ENCODE measurements at places on chromosomes 7 and 10.

GRCh38 chr7:22821702-22822485, 755 bp downstream of the TOMM7 start:
- no peak for DNase-seq

GRCh38 chr7:27947586-27948278, 207.8 kb downstream of the TAX1BP1 start:
- no peak for DNase-seq

- DNase-seq, result no peak
These were observed 29.3 kb downstream of the CRHR2 start for GRCh38 chr7:30652698-30653641.

GRCh38 chr10:72011468-72011867, 47.3 kb downstream of the CHST3 start:
- no peak for DNase-seq

- no peak for DNase-seq
These were observed 141.6 kb upstream of the AKR1E2 start for GRCh38 chr10:4684434-4684833.

DNA sequence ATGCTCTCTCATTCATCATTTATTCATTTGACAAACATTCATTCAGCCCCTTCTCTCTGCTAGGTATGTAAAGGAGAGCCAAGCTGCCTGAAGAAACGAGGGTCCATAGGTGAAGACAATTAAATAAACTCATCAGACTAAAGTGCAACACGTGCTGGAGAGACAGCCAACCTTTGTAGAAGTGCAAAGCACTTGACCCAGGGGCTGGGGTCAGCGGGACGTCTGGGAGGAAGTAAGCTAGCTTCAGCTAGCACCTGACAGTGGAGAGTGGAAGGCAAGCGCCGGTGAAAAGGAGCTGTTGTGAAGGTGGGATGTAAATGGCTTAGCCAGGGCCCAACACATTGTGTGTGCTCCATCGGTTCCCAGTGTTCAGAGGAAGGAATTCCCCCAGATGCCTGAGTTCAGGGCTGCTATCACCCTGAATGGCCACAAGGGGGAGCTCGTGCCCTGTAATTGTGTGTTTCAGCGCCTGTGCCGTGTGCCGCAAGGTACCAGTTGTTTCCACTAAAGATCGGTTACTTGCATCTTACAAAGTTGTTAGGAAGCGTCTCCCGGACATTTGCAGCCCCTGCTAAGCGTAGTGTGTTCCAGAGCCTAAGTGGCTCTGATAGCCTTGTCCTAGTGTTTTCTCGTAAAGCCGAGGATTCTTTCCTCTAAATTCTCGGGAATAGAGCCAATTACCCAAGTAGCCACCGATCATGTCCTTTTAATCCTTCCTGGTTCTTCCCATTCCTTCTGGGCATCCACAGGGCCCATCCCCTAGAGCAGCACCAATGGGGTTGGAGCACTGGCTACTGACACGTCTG, 30.6 kb downstream of the TLX1 start:
- peak; percentile 87 for DNase-seq

- no peak for DNase-seq
These were observed 4.0 kb upstream of the CFAP58 start for GRCh38 chr10:104349623-104350126.

- peak; percentile 55 for DNase-seq
These were observed 33.4 kb upstream of the PLPP4 start for GRCh38 chr10:120423431-120424197.

DNA sequence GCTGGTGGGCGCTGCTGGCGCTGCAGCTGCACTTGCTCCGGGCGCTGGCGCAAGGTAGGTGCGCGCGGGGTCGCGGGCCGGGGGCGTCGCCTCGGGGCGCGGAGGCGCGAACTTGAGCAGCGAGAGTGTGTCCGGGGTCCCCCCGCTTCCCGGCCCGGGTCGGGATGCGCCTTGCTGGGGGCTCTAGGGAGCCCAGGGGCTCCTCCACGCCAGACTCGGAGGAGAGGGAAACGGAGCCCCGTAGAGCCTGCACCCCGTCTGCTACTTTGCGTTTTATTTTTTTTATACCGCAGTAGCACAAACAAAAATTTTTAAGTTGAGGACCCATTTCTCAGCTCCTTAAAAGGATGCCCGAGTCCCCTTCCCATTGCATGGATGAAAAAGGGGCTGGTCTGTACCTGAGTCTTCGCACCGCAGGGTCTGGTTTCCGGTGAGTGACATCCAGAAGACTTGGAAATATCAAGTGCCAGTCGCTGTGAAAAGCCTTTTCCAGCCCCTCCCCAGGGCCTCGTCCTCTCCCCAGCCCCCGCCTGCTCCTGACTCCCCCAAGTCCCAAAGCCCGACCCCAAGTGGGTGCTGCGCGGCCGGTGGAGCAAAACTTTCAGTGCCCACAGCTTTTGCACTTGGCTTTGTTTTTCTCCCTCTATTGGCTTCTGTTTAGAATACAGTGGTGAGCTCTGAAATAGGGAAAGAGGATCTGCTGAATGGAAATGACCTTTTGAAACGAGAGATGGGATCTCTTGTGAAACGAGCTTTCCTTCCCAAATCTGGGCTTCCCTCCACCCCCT, 973 bp downstream of the SDK1 start:
- DNase-seq, result peak; percentile 56

DNA sequence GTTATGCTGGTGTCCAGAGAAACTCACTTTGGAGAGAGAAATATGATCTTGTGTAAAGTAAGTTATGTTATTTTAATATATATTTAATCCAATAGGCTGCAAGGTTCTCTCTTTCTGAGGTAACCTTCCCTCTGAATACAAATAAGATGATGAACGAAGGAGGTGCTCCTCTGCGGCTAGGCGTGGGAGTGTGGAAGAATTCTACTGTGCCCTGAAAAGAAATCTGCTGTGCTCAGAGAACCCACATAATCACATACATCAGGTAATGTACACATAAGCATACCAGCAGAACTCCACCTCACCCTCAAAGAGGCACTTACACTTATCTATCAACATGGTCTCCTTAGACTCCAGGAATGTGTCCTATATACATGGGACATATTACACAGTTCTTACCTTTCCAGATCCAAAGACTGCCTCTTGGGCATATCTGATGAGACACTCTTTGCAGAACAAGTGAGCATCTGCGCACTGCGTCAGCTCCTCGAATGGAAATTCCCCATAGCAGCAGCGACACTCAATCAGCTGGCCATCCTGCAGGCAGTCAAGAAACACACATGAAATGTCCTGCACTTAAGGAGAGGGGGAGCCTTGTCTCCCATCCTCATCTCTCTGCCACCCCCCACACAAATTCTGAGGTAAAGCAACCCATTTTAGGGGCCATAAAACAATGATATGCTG, 66.7 kb downstream of the RNF216 start:
- no peak for DNase-seq

DNA sequence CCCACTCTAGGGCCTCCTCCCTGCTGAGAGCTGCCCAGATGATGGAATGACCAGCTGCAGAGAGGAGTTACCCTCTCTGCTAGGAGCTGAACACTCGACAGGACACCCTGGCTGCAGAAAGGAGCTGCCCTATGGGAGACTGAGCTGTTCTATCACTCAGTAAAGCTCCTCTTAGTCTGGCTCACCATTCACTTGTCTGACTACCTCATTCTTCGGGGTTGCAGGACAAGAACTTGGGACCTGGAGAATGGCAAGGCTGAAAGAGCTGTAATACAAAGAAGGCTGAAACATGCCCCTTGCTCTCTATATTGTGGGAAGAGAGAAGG, 30.5 kb downstream of the CRTAC1 start:
- no peak for DNase-seq

GRCh38 chr7:24133691-24134090, 150.3 kb upstream of the NPY start:
- DNase-seq, result no peak

- DNase-seq, result no peak
These were observed 3.6 kb downstream of the HOXA1 start for GRCh38 chr7:27091941-27092818.

DNA sequence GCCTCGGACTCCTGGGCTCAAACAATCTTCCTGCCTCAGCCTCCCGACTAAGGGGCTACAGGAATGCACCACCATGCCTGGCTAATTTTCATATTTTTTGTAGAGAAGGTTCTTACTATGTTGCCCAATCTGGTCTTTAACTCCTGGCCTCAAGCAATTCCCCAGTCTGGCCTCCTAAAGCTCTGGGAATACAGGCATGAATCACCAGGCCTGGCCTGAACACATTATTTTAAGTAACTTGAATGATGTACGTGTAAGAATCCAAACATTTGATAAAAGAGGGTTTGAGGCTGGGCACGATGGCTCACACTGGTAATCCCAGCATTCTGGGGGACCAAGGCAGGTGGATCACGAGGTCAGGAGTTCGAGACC, 13.0 kb upstream of the BAMBI start:
- DNase-seq, result no peak

- DNase-seq, result no peak
These were observed 159.0 kb upstream of the SHH start for GRCh38 chr7:155971180-155971770.

- DNase-seq, result no peak
These were observed 20.3 kb downstream of the MYOF start for GRCh38 chr10:93461807-93462178.

DNA sequence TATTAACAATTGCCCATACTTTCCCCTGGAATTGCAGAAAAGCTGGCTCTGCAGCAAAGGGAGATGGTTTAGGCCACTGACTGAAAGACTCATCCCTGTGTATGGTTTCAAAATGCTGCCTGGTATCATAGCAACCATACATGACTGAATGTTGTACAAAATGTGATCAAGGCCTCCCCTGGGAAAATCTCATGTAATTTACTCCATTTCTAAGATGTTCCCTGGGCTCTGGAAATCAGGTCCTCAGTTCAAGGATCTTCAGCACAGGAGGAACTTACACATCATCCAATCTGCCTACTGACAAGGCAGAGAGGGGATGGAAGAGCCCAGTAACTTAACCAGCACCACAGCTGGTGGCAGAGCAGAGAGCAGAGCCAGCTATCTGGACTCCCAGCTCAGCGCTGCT, 111.8 kb downstream of the JAZF1 start:
- DNase-seq, result no peak

- no peak for DNase-seq
These were observed 165.4 kb downstream of the BMPER start for GRCh38 chr7:34070511-34071323.

GRCh38 chr10:44979281-44980191, 927 bp upstream of the DEPP1 start:
- DNase-seq, result no peak

GRCh38 chr7:100155553-100156317, 2.8 kb downstream of the TRAPPC14 start:
- DNase-seq, result no peak

- DNase-seq, result no peak
These were observed 527.8 kb downstream of the SH2D4B start for GRCh38 chr10:81065474-81065873.

DNA sequence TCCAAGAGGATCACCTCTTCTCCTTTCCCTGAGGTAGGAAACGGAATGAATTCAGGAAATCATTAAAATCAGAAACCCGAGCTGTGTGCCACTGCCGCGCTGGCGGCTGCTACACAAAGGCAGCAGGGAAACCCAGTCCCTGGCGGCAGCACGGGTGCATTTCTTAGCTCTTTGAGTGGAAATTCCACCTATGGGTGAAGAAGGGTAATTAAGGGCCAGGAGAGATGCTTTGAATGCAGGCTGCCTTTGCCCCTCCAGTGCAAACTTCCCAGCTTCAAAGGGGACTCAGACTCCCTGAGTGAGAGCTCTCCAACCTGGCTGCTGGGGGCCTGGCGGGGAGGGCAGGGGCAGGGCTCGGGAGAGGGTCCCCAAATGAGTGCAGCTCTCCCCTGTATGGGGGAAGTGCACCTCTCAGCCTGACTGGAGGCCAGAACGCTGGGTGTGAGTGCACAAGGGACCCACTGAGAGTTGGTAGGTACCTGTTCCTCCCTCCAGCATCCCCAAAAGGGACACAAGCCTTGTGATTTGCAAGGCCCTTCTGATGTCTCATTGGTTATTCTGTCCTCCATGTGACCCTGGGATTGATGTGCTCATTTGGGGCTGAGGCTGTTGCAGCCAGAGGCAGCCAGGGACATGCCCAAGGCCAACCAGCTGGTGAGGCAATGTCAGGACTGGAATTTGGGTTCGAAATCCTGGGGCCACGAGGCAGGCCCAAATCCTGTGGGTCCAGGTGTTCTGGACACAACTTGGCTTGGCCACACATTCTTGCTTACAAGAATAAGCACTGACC, 16.3 kb upstream of the ZMIZ1 start:
- DNase-seq, result no peak

DNA sequence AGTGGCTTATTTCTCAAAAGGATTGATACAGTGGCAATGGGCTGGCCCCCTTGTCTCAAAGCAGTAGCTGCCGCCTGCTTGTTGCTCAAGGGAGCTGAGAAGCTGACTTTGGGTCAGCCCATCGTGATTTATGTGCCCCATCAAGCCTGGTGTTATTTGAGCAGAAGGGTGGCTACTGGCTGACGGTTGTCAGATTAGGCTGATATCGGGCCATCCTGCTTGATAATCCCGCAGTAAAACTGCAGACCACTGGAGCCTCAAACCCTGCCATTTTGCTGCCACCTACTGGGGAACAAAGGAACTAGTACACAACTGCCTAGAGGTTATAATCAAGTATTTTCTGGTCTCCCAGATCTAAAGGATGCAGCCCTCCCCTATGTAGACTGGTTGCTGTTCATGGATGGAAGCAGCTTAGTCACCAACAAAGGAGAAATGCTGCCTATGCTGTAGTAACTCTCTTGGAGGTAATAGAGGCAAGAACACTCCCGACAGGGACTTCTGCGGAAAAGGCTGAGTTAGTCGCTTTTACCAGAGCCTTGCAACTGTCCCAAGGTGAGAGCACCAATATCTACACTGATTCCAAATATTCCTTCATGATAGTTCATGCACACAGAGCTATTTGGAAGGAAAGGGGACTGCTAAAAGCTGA, 65.9 kb upstream of the ZNF92 start:
- peak; percentile 77 for DNase-seq

- no peak for DNase-seq
These were observed 13.3 kb upstream of the FAM180A start for GRCh38 chr7:135761751-135762488.

DNA sequence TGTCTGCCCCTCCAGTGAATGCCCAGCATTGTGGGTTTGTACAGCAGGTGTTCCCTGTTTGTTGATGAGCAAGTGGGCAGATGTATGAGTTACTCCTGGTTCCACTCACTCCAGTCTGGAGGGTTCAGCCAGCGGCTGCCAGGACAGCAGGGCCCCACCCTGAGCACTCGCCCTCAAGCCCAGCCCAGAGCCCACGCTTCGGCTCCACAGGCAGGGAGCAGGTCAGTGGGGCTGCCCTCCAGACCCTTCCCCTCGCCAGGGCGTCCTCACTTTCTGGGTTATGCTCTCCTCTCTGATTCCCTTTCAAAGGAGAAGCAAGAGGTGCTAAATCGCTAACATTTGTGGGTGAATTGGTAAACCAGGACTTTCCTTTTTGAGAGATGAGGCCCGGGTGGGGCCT, 4.8 kb upstream of the VIPR2 start:
- no peak for DNase-seq

DNA sequence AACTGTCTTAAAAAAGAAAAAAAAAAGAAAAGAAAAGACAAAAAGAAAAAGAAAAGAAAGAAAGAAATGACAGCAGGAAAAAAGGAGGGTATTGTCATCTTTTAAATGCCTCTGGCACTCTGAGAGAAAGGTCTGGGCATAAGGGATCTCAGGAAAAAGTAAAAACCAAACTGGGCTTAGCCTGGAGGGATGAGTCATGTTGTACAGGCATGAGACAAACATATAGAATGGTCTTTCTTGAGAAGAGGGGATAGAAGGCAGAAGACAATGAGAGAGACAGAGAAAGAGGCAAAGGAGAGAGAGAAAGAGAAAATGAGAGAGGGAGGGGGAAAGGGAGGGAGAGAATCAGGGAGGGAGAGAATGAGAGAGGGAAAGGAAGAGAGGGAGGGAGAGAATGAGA, 32.3 kb upstream of the KCNMA1 start:
- DNase-seq, result no peak

Data from ecto neural progenitor cell (in vitro differentiated cells).